ENCODE measurements at places on chromosomes 3 and 15.

GRCh38 chr3:20648294-20648693 is 462.3 kb upstream of the SGO1 start:
- no peak for DNase-seq

DNA sequence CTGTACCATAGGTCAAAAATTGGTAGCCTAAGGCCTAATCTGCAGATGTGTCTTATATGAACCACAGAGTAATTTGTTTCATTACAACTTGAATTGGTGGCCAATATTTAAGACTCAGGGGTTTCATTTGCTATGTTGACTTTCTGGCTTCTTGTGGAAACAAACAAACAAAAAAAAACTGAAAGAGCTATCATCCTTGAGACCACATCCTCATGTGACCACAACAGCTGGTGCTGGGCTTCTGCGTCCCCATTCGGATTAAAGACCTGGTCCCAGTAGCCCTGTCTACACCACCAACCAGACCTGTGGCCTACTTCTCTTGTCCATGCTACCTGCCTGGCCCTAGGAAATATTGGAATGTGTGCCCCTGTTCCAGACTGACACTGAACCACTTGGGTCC is 61.7 kb downstream of the STRIT1 start:
- no peak for DNase-seq

DNA sequence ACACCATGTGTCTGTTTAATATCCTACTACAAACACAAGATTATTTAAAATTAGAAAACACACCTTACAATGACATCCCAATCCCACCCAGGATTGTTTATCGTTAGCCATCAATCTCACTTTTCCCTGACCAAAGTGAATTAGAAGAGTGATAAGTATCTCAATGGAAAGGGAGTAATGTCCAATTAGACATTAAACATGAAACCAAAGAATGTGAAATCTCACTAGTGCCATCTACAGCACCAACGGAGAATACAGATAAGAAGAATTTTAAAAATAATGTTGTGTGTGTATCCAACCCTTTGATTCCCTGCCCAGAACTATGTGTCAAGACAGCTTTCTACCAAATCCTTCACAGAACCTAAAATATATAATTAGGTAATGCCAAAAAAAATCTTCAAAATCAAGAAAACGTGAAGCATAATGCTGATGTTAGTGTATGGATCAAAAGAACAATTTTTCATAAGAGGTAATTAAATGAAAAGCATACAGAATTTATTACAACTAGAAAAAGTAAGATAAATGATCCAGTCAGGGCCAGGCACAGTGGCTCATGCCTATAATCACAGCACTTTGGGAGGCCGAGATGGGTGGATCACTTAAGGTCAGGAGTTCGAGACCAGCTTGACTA is 64.2 kb downstream of the SCAPER start:
- no peak for DNase-seq

- DNase-seq = no peak
Observed at GRCh38 chr3:169328471-169328870, 335.0 kb downstream of the MECOM start.

GRCh38 chr3:106392915-106393314 is 524.1 kb upstream of the CBLB start:
- DNase-seq = no peak

Measured in activated T-helper 1 cell treated with anti-CD3 and anti-CD28 coated beads, Interleukin-2, amount 50 U/mL, for 16 hours (primary cell).